ENCODE measurements at places on chromosomes 12 and 14.
A peak's percentile ranks its signal among the peaks of the same experiment; 100 is the strongest.

GRCh38 chr12:83257726-83258125 lies 571.0 kb downstream of the TMTC2 start:
- no peak for DNase-seq

- no peak for DNase-seq
Observed at GRCh38 chr12:70449074-70449752, 83.1 kb downstream of the KCNMB4 start.

GRCh38 chr12:72673853-72674252 lies 401.7 kb downstream of the TRHDE start:
- DNase-seq: no peak

DNA sequence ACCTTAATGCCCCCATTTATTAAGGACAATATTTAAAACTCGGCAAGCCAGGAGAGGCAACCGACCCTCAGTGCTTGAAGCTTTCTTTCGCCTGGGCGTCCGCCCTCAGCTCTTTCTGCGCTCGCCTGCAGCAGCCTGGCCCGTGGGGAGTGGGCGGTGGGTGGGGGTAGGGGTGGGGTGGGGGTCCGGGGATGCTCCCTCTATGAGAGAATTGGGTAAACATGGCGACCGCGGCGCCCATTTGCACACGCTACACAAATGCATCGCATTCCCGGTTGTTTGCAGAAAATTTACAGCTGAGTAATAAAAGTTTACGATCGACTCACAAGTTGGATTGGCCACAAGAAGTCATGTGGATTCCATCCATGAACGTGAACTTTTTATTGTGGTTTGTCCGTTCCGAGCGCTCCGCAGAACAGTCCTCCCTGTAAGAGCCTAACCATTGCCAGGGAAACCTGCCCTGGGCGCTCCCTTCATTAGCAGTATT lies 7.7 kb downstream of the HOXC8 start:
- no peak for DNase-seq

- peak; percentile 71 for DNase-seq
Observed at GRCh38 chr12:105748806-105749600, 389.8 kb downstream of the NUAK1 start.

DNA sequence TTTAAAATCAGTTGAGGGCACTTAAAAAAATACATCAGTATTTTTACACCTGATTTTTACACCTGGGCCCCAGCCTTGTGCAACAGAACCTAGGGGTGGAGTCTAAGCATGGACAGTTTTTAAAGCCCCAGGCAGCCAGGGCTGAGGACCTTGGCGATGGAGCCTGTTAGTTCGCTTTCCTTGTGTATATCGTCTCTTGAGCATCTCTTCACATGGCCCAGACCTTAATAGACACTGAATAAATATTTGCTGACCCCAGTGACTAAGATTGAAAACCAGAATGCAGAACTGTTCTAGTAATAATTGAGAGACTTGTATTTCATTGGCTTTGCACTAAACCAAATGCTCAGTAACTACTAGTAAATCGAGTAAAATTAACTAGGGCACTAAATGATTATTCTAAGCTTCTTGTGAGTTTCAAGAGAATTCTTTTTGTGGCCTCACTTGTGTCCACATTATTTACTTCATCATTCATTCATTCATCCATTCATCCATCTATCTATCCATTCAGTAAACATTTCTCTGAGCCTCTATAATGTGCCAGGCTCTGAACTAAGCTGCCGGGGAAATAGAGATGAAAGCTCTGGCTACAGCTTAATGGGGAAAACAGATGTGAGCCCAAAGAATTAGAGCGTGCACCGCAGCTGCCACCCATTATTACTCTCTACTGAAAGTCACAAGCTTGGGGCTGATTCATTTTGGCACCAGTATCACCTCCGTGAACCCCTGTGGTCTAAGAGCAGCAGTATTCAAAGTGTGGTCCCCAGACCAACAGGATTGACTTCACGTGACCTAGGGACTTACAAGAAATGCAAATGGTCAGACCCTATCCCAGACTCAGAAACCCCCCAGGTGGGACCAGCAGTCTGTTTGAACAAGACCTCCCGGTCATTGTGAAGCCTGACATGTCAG lies 30.7 kb upstream of the BCL7A start:
- DNase-seq: no peak

- DNase-seq: no peak
Observed at GRCh38 chr14:93122826-93123225, 7.1 kb upstream of the ITPK1 start.

GRCh38 chr12:50567926-50568325 lies 63.1 kb downstream of the DIP2B start:
- no peak for DNase-seq

DNA sequence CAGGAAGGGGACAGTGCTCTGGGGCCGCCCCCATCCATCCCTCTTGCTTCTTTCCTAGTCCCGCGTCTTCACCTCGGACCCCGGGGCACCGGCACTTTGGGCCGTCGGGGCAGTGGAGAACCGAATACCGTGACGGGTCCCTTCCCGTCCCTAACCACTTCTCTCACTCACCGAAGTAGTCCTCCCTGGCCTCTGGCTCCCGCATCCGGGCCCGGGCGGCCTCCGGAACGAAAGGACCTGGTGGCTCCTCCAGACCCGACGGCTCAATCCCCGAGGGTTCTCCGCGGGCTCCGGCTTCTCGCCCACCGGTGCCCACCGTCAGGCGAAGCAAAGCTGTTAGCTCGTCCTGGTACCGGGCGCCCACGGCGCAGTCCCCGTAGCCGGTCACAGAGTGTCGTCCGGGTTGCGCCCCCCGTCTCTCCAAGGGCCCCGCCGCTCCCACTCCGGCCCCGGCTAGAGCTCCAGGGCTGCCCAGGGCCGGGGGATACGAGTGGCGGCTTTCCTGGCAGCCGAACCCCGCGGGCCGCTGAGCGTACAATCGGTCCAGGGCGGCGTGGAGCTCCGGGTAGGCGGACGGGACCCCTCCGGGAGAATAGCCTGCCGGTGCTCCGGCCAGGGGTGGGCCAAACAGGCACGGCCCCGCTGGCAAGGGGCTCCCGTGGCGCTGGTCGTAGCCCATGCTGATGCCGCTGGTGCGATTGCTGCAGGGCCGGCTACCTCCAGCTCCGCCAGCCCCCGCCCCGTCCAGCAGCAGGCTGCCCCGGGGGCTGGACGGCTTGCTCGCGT lies 1.1 kb downstream of the AJUBA start:
- peak; percentile 65 for DNase-seq

GRCh38 chr14:54719406-54719805 lies 152.5 kb downstream of the SAMD4A start:
- no peak for DNase-seq

DNA sequence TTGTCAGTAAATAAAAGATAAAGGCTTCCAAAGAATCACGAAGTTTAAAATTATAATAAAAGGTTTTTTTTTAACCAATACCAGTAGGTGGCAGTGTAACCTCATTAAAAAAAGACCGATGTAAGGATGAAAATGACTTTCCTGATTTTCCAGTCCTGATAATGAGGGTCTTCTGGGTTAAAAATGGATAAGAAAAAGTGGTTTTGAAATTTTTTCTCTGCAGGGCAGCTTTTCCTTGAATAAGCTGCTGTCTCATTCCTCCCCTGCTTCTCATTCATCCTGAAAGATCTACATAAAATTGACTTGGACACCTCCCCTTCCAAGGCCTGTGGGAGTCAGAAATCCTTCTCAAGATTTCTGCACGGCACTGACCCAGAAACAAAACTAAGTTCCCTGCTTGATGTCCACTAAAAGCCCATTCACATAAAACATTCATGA lies 58.9 kb upstream of the FBXO33 start:
- DNase-seq: no peak

DNA sequence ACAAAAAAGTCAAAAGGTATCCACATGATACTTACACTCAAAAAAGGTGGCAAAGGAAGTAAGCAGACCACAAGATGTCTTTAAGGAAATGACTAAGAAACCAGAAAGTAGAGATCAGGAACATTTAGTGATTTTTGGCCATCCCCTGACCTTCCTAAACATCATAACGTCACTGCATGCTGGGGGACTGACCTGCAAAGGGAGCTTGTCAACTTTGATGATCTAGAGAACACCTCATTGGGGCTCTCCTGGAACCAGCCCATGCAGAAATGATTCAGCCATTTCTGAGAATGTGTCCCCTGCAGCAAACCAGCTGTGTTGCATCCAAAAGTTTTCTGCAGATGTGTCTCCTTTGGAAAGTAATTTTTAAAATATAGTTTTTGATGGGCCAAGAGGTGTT lies 152.2 kb upstream of the RASSF8 start:
- no peak for DNase-seq

DNA sequence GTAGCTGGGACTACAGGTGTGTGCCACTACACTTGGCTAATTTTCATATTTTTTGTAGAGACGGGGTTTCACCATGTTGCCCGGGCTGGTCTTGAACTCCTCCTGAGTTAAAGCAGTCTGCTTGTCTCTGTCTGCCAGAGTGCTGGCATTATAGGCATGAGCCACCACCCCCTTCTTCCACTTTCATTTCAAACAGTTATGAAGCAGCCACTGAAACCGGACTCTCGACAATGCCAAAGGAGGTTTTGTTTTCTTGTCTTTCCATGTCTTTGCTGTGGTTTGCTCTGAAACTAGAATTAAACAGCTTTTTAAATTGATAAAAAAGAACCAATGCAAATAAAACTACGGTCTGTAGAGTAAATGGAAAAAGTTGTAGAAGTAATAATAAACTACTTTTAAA lies 30.4 kb downstream of the RAP1B start:
- DNase-seq: no peak

DNA sequence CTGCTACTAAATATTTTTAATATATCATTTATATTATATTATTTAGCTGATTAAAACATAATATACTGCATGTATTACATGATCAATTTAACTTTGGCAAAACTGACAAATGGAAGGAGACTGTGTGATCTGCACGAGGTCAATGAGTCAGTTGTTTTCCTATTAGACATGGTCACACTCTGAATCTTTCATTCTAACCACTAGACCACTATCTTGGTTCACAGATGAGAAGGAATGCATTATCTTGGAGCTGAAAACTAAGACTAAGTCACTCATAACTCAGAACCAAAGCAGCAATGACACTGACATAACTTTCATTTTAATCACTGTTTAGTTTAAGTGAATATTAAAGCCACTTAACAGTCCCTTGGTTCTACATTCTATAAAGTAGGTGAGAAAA lies 37.4 kb downstream of the GNPTAB start:
- no peak for DNase-seq

DNA sequence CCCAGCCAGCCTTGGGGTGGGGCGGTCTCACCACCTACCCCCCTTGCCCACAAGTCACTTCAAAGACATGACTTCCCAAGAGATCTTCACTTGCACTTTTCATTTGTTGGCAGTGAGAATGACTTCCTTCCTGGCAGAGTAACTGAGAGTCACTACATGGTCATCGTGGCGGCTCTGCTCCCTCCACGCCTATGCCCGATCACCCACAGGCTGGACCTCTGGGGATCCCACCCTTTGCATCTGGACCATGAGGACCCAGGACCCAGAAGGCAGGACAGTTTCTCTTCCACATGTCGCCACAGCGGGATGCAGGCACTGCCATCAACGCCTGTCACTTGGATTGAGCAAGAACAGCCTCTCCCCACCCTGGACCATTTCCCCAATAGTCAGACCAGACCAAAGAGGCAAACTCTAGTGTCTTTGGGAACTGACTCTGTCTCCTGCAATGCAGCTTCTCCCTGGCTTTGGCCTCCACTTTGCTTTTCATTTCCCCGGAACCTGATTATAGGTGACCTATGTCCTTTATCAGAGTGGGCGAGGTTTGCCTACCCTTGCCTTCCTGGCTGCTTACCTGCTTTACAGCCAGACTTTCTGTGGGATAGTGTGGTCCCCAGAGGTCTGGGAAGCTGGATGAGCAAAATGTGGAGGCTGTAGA lies 3.6 kb downstream of the VDR start:
- no peak for DNase-seq

DNA sequence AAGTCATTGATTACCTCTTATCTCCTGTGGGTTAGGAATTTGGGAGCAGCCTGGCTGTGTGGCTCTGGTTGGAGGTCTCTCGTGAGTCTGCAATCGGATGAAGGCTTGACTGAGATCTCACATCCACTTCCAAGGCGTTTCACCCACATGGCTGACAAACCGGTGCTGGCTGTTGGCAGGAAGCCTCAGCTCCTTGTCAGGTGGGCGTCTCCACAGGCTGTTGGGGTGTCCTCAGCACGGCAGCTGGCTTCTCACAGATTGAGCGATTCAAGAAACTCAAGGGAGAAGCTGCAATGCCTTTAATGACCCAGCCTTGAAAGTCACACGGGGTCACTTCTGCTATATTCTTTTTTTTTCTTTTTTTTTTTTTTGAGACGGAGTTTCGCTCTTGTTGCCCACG lies 28.6 kb upstream of the CORO1C start:
- DNase-seq: no peak
